CD4-positive, alpha-beta T cell treated with Interleukin-4 for 4 hours (primary cell): ENCODE measurements at places on chromosomes 2 and 18.

DNA sequence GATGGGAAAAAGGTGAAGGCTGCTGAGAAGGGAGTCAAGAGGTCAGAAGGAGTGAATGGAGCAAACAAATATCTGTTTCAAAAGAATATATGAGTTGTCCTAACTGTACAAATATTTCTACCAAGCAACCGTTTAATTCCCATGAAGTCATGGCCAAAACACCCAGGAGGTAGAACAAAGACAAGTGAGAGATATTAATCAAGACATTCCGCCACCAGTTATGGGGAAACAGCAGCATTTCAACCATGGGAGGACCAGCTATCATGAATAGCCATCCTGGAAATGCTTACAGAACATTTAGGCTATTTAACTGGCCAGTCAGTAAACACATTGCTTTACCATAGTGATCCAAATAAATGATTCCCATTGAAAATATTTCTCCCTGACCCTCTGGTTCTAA is 396.3 kb downstream of the IRS1 start:
- no peak for DNase-seq

GRCh38 chr2:135844301-135844895 is 7.4 kb upstream of the LCT start:
- no peak for DNase-seq

GRCh38 chr18:56473400-56474024 is 164.9 kb downstream of the TXNL1 start:
- DNase-seq: no peak

- no peak for DNase-seq
Measured at GRCh38 chr2:160820691-160821090, 327.1 kb upstream of the RBMS1 start.

DNA sequence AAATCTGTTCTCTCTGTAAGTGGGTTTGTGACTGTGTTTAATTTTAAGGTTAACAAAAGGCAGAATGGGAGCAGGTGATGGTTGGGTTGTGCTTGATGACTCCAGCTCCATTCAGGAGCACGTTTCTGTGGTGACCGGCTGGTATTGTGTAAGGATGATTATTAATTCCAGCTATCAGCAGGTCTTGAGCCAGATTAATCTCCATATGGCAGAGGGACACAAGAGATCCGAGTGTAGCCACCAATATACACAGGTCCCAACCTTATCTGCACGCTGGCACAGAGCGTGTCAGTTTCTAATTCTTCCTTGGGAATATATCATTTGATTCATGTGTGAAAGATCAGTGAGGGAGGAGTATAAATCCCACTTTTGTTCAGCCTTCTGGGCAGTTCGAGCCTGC is 199.0 kb upstream of the DCC start:
- DNase-seq: no peak

DNA sequence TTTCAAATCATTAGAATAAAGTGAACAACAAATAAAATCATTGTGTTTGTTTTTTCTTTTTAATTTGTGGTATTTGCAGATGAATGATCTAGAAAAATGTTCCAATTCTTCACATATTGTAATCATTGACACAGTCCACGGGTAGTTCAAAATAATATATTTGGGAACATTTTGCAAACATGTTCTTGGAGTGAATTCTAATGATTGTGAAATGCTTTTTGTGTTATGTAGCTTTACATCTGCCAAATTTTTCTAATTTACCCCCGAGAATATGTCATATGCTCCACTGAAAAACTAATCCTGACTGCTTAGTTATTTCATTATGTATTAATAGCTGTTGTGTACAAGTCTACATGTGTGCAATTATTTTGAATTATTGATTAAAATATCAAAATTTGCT is 1468.4 kb upstream of the NXPH2 start:
- DNase-seq: no peak

- DNase-seq: no peak
Measured at GRCh38 chr18:67410075-67411070, 106.1 kb downstream of the DSEL start.

DNA sequence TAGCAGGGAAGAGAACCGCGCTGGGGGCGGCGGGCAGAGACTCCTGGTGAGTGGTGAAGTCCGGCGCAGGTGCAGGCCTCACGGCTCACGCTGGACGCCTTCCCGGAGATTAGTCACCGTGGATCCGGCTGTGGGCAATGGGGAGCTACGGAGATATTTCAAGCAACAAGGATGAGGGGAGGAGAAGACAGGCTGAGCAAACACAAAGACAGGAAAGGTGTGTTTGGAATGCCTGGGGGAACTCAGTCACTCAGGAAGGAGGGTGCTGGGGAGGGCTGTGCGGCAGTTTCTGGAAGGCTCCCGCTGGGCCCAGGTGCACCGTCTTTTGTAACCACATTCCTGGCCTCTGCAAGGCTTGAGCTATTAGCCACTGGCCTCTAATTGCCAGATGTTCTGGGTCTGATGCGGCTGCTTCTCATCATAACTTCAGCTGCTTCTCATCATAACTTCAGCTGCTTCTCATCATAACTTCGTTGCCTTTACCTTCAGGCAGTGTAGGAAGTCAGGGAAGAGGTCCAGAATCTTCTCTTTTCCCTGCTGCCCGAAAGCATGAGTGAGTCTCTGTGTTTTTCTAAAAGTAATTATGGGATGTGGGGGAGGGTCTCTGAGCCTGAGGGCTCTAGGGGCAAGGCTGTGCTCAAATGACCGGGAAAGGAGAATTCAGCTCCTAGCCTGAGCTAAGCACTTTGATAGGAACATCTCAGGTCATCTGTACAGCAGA is 118.9 kb downstream of the PXDN start:
- DNase-seq: no peak

DNA sequence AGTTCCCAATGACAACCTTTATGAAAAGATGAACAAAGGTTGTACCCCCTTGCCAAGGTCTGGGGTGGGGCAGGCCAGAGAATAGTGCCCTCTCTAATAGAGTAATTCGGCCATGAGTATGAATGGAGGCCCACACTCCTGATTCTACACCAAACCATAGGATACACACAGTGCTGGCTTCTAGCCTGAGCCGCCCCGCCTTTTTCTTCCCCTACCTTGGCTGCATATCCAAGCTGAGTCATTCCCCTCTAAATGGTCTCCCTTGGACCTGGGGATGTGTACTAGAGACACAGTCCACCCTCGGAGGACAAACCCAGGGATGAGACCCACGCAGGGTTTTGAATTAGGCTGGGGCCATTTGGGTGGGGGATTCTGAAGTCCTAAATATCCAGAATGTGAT is 107.2 kb upstream of the CAPN13 start:
- no peak for DNase-seq

- peak; percentile 30 for DNase-seq
Measured at GRCh38 chr2:38959938-38960608, 70.4 kb downstream of the ARHGEF33 start.

DNA sequence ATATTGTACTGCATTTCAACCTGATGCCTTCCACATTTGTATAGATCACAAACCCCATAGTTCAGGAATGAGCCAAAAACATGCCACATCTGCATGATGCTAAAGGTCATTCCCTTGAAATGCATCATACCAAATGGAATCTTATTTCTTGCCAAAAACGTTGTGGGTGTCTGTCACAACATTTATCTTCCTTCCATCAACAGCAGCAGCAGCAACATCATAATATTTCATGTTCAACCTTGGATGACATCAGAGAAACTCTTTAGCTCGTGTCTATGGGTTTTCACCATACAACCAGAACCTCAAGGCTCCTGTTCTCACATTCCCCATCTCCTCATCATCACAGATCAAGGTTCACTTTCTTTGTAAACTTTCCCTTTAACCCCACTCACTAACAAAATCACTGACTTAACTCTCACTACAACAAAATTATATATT is 221.3 kb upstream of the CTAGE1 start:
- DNase-seq: no peak

GRCh38 chr2:11743846-11744553 is 2.4 kb upstream of the LPIN1 start:
- peak; percentile 87 for DNase-seq

- DNase-seq: no peak
Measured at GRCh38 chr18:2656981-2657512, 1.5 kb downstream of the SMCHD1 start.

DNA sequence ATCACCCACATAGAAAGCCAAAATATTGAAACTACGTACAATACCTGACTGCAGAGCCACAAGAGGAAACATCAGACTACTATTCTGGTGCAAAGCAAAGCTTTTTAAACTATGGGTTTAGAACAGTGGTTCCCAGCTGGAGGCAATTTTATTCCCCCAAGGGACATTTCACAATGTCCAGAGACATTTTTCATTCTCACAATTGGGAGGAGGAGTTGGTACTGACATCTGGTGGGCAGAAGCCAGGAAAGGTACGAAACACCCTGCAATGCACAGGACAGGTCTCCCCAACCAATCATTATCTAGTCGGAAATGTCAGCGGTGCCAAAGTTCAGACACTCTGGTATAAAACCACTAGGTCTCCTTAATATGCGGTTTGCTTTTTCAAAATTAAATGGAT is 88.4 kb upstream of the ARL5A start:
- no peak for DNase-seq

DNA sequence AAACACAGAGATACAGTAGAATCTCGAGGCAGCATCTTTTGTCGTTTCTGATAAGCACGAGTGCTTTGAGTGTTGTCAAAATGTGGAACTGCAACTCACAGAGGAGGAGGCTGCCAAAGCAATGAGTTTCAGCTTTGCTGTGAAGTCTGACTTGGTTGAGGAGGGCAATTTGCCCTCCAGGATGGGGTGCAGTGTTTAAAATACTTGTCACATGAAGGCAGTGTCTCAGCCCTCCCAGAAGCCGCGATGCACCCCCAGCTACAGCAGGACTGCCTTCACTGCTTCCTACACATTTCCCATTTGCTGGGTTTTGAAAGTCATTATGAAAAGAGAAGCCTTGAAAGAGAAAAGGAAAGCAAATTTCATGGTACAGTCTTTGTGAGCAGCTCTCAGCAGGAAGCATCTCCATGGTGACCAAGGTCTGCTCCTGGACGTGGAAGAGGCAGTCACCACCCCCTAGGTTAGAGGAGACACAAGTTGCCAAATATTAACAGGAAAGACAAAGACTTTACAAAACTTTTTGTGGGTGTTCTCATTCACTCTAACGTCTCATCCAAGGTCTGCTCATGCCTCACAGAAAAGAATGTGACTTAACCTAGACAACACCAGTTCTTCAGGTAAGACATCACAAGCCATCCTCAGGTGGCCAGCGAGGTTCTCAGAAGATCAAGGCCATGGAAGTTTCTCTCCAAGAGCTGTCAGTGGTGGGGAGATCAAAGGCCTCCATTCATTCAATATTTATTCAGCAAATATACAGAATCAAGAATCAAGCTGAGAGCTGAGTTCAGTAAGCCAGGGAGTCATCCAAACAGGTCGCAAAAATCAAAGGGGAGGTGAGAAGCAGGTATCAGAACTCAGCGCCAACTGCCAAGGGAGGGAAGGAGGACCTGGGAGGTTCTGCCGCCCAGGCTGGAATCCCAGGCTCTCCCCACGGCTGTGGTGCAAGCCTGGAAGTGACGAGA is 476.0 kb downstream of the EIPR1 start:
- no peak for DNase-seq

DNA sequence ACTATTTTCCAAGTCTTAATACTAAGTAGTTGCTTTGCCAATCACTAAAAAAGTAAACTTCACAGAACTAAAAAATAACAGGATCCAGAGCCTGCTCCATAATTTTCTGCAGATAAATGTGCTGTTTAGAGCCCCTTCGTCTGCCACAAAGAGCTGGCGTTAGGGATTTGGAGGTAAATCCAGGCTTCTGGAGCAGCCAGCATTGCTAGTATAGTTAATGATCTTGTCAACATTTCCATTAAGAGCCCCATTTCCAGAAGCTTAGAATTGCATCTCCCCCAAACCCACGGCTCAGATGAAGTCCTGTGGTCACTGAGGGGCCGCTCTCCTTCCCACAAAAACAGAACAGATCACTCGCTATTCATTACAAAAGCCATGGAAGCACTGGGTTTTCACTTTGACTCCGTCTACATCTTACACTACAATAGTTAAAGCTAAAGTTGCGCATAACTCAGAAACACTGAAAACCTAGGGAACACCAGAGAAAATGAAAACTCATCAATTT is 41.9 kb downstream of the ZNF516 start:
- no peak for DNase-seq

- peak; percentile 81 for DNase-seq
Measured at GRCh38 chr2:230905448-230906421, 19.3 kb downstream of the GPR55 start.

GRCh38 chr2:151030663-151031230 is 230.9 kb downstream of the RBM43 start:
- DNase-seq: no peak

GRCh38 chr2:186135686-186136085 is 350.4 kb upstream of the ZC3H15 start:
- DNase-seq: no peak

- no peak for DNase-seq
Measured at GRCh38 chr18:52343138-52343537, 3.1 kb downstream of the DCC start.

DNA sequence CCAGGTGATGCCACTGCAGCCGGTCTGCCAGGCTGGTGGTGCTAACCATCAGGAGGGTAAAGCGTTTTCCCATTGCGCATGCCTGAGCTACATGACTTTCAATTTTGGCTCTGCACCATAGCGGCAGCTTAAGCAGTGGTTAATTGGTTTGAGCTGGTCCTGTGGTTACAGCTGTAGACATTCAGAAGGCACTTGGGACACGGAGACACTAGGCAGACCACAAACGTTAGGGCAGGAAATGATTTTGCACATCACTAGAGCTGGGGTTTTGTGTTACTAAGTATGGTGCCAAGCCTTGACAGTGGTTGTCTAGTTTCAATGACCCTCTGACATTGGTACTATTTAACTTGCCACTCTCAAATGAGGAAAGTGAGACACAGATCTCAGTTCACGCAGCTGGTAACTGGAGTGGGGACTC is 28.9 kb upstream of the CNOT11 start:
- DNase-seq: peak; percentile 62

- DNase-seq: no peak
Measured at GRCh38 chr2:127014630-127015029, 92.3 kb downstream of the BIN1 start.

DNA sequence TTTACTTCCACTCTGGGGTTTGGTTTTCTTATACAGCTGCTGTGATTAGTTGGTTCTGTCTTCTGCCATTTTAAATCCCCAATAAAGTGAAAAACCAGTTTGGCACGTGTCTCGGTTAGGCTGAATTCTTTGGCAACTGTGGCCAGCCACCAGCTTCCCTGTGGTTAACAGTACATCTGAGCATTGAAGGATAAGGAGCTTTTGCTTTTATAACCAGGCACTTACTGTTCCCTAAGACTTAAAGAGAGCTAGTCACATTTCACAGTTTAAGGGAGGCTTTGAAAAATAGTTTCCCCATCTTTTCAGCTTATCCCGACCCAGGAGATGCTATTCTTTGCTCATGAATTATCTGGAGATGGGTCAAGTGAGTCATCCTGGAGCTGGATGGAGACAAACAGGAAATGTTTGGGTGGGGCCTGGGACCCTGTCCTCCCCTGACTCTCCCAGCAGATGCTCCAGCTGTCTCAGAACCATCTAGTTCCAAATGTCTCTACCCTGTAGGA is 57.3 kb upstream of the EML6 start:
- DNase-seq: no peak

GRCh38 chr18:50000227-50000626 is 186.9 kb upstream of the ACAA2 start:
- no peak for DNase-seq
